ENCODE measurements at places on chromosomes 11 and 22. TPM values are rescaled to one million over a fixed set of nuclear protein-coding genes. Genes with fewer than 3 reads are reported as not detected.
A peak's percentile ranks its signal among the peaks of the same experiment; 100 is the strongest.

Gene C11orf42
- not detected for total RNA-seq

Gene TENM4
- total RNA-seq, result 37.1 TPM

Gene RIN1
- 41.2 TPM for total RNA-seq

Gene RAG2
- not detected for total RNA-seq

Gene SPECC1L
- 14.1 TPM for total RNA-seq

Gene INS
- total RNA-seq, result not detected

Gene ZNRD2
- total RNA-seq, result 206 TPM

Gene NLRP14
- not detected for total RNA-seq

Gene RASSF10
- not detected for total RNA-seq

Gene FXYD2
- total RNA-seq, result not detected

Gene KRTAP5-2
- total RNA-seq, result not detected

Gene OR4D11
- total RNA-seq, result not detected

Gene APOBEC3B
- total RNA-seq, result 11.3 TPM

Gene SF3B2
- total RNA-seq, result 241 TPM

Gene KCNJ4
- total RNA-seq, result not detected

DNA sequence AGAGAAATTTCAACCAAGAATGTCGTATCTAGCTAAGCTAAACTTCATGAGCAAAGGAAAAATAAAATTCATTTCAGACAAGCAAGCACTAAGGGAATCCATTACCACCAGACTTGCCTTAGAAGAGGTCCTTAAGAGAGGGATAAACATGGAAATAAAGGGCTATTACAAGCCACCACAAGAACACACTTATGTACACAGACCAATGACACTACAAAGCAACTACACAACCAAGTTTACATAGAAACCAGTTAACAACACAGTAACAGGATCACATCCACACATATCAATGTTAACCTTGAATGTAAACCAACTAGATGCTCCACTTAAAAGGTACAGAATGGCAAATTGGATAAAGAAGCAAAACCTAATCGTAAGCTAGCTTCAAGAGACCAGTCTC, 38.0 kb downstream of the TMEM123 start:
- no peak for DNase-seq

- DNase-seq, result no peak
These were observed 795.5 kb downstream of the METTL15 start for GRCh38 chr11:28903716-28904115.

DNA sequence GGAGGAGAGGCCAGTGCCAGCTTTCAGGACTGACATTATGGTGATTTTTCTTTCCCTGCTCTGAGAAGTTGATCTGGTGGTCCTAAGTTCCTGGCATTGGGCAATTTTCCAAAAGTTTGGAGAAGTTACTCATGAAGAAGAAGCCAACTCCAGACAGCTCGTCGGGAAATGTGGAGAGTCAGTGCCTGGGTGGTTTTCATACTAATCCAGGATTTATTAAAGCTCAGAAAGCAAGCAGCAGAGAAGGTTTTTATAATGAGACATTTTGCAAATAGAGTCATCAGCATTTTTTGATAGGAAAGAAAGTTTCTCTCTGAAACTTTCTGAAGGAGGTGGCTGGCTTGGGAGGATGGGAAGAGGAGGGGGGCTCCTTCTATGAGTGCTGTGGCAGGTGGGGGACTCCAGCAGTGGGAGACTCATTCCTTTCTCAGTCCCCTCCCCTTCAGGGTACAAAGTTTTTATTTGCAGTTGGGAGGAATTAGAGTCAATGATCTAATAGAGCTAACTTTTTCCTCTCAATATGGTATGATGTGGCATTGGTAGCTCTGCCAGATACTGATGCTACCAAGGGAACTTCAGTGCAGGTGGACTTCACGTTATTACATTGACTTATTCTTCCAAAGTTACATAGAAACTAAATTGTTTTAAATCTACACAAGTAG, 55.4 kb downstream of the LIF start:
- no peak for DNase-seq

- no peak for DNase-seq
These were observed 52.3 kb upstream of the GAB2 start for GRCh38 chr11:78469896-78470295.

DNA sequence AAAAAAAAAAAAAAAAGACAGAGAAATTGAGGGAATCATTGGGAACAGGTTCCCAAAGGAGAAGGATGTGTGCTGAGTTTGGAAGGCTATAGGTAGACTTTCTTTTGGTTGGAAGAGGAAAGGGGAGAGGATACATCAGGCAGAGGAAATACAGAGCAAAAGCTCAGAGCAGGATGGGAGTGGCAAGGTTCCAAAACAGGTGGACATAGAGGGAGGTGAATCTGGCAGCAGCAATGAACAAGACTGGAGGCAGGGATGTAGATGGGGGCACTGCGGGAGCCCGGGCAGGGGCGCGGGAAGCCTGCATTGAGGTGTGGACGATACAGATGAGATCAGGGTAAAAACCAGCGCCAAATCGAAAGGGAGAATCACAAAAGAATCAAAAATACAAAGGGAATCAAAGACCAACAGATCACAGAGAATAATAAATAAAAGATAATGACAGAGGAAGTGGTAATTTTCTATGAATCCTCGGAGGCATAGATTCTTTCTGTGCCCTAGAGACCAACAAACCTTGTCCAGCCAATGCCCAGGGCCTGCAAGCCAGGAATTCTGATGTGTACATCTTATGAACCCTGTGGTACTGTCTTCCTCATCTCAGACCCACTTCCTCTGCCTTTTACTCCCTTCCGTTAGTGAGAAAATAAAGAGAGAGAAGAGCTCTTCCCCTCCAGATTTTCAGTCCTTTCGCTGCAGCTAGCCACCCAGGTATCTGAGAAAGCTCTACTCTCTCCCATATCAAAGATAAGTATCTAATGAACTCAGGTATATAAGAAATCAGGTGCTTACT, 70.3 kb downstream of the SLC1A2 start:
- no peak for DNase-seq

- DNase-seq, result no peak
These were observed 22.3 kb downstream of the PPARA start for GRCh38 chr22:46172522-46173110.

GRCh38 chr22:19291580-19292457, at the start of gene CLTCL1:
Gene CLTCL1, minus strand, starts transcription at chr22:19291719. Its CDS starts 78 bp downstream, at chr22:19291641.
- peak; percentile 48 for DNase-seq

DNA sequence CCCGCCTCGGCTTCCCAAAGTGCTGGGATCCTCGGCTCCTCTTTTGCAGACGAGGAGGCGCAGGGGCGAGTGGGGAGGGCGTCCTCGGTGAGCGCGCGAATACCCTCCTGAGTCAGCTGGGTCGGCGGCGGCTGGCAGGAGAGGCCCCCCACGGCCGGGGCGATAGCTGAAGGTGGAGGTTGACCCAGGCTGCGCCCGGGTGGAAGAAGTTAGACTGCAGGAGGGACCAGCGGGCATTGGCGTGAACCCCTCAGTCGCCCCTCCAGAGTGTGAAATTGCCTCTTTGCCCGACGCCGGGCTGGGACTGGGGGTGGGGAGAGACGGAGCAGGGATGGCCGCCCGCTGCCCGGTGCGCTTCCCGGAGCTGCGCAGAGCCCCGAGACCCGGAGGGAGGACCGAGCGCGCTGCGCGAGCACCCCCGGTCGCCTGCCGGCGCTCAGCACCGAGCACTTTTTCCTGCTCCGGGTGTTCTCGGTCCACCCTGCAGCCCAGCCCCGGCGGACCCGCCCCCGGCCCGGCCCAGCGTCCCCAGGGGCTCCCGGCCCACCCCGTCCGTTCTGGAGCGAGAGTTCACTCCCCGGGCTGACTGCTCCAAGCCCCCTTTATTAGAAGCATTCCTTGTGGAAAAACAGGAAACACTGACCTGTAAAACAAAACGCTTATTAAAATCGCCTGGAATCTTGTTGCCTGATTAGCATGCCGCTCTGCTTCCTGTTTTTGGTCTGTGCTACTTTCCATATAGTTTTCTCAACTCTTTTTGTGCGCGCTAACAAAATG, 13.7 kb upstream of the CPT1A start:
- DNase-seq, result no peak

GRCh38 chr11:24153337-24153736, 343.5 kb upstream of the LUZP2 start:
- DNase-seq, result no peak

DNA sequence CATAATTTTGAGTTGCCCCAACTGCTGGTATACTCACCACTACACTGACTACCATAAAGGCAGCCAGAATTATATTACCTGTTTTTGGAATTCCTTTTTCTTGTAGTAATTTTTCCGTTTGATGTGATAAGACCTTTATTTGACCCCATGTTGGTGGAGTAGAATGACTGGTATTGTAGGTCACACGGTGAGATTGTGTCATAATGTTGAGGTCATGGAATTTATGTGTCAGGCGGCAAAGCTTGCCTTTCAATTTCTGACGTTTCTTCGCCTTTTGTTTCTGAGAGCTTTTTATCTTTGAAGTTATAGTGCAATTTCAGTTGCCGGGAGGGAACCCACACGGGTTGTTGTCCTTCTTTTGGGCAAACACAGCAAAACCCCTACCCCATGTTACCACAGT, 13.0 kb downstream of the OR52K1 start:
- DNase-seq, result no peak

GRCh38 chr11:106585061-106585460, 433.2 kb downstream of the GUCY1A2 start:
- peak; percentile 77 for DNase-seq

DNA sequence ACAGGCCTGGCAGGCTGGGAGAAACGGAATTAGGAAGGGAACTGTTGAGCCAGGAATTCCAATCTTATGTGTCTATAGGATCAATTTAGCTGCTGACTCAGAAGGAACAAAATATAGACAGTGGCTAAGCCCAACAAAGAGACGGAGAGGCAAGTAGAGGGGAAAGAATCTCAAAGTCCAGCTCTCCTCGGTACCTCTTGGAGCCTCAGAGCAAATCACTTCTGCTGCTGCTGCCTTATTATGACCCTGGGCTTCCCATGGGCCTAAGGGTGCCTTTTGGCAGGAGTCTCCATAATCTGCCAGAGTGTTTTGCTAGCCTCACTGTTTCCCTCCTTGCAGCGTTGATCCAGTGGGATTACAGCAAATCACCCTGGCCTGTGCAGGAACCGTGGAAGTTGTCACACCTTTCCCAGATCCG, 31.7 kb downstream of the PAX6 start:
- peak; percentile 75 for DNase-seq

- DNase-seq, result peak; percentile 8
These were observed 257.5 kb upstream of the MTNR1B start for GRCh38 chr11:92711926-92712325.

- no peak for DNase-seq
These were observed 87.7 kb downstream of the UBASH3B start for GRCh38 chr11:122743097-122743741.

DNA sequence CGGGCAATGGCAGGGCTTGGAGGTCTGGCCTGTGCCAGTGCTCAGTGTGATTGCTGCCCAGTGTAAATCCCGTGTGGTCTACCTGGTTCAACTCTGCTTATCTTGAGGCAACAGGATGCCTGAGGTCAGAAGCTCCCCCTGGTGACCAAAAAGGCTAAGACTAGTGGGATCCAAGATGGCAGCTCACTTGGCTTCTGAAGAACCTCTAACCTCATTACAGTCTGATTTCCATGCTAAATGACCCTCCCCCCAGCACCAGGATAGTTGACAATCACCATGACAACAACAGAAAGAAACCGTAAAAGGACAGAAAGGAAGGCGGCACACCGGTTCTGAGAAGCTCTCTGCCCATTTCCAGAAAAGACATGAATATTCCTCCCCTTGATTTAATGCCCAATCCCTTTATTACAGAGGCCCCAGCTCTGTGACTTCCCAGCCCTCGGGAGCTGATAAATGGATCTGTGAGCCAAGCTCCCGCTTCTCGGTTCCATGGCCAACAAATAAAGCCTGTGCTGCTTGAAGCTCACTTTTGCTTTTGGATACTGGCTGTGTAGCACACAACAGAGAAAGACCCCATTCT, 398.4 kb downstream of the CTTN start:
- peak; percentile 20 for DNase-seq

- DNase-seq, result no peak
These were observed 47.2 kb downstream of the KCNQ1OT1 start for GRCh38 chr11:2652333-2653197.

DNA sequence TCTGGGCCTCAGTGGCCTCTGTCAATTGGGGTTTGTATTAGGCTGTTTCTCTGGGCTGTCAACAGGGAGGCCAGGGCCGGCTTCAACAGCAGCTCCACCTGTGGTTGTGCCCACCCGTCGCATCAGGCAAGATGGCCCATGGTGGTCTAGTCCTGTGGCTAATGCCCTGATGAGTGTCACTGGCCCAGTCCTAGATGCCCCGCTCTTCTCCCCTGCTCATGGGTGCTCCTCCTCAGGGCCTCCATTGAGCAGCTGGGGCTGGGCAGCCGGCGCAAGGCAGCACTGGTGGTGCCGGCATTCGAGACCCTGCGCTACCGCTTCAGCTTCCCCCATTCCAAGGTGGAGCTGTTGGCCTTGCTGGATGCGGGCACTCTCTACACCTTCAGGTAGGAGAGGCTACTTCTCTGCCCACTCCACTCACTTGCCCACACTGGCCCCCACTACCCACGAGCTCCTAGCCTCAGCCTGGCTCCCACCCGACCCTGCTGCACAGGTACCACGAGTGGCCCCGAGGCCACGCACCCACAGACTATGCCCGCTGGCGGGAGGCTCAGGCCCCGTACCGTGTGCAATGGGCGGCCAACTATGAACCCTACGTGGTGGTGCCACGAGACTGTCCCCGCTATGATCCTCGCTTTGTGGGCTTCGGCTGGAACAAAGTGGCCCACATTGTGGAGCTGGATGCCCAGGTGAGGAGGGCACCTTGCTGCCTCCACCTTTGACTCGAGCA, 5.4 kb downstream of the LARGE2 start:
- DNase-seq, result no peak

- no peak for DNase-seq
These were observed 519.8 kb downstream of the BRD1 start for GRCh38 chr22:49307870-49308269.

- no peak for DNase-seq
These were observed 1213.3 kb upstream of the RAG2 start for GRCh38 chr11:37811349-37811748.

DNA sequence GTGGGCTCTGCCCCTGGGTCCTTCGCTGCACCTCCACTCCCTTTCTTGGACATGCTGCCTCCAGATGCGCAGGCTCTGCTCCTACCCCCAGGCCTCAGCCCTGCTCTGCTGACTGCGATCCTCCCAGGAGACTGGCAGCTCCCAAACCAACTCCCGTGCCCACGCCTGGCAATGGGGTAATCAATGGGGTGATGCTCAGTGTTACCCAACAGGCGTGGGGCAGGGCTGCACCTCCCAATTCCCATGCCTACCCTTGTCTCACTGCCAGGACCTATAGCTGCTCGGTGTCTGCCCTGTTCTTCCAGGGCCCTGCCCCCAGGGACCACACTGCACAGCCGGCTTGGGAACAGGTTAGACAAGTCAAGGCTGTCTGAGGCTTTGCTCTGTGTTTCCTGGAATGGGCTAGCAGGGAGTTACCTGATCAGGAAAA, at the start of gene ALDH3B2:
TSS of gene ALDH3B2 (minus strand) at position 182 of the 430 bp plus-strand sequence. CDS start 7,688 bp downstream, outside the sequence.
- DNase-seq, result peak; percentile 91

DNA sequence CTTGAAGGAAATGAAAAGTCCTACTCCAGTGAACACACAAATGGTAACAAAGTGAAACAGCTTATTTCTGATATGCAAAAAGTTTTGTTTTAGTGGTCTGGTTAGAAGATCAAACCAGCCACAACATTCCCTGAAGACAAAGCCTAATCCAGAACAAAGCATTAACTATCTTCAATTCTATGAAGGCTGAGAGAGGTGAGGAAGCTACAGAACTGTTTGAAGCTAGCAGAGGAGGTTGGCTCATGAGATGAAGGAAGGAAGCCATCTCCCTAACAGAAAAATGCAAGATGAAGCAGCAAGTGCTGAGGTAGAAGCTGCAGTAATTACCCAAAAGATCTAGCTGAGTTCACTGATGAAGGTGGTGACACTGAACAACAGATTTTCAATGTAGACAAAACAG, 168.4 kb downstream of the IGLL1 start:
- no peak for DNase-seq
